ENCODE measurements at places on chromosomes 11 and 22.
A peak's percentile ranks its signal among the peaks of the same experiment; 100 is the strongest.

GRCh38 chr22:44224166-44224565 lies 43.4 kb downstream of the PARVG start:
- no peak for DNase-seq

- DNase-seq, result no peak
Measured at GRCh38 chr11:102184269-102184987, 74.2 kb downstream of the YAP1 start.

GRCh38 chr11:33949252-33949913 lies 57.5 kb upstream of the LMO2 start:
- no peak for DNase-seq

- DNase-seq, result peak; percentile 73
Measured at GRCh38 chr11:108008656-108009496, at the start of gene CUL5. Gene CUL5 (plus strand): TSS chr11:108008898. CDS start chr11:108009349, 451 bp downstream.

DNA sequence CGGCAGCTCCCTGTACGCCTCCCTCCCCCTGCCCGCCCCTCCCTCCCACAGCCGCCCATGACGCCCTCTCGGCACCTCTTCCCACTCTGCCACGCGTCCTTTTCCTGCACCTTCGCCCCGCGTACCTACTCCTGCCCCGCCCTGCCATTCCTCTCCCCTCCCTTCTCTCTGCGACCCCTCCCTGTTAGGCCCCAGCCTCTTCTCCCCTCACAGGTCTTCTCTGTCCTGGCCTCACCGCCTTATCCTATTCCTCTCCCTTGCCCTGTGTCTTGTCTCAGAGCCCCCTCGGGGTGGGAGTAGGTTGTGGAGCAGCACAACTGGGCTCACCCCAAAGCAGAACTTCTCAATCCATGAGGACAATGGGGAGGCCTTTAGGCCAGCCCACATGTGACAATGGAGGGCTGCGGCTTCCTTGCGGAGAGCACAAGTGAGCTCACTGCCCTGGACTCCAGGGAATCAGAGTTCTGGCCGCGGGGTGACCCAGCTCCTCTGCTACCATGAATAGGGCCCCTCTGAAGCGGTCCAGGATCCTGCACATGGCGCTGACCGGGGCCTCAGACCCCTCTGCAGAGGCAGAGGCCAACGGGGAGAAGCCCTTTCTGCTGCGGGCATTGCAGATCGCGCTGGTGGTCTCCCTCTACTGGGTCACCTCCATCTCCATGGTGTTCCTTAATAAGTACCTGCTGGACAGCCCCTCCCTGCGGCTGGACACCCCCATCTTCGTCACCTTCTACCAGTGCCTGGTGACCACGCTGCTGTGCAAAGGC lies 539 bp downstream of the SLC35C1 start:
- DNase-seq, result peak; percentile 31

DNA sequence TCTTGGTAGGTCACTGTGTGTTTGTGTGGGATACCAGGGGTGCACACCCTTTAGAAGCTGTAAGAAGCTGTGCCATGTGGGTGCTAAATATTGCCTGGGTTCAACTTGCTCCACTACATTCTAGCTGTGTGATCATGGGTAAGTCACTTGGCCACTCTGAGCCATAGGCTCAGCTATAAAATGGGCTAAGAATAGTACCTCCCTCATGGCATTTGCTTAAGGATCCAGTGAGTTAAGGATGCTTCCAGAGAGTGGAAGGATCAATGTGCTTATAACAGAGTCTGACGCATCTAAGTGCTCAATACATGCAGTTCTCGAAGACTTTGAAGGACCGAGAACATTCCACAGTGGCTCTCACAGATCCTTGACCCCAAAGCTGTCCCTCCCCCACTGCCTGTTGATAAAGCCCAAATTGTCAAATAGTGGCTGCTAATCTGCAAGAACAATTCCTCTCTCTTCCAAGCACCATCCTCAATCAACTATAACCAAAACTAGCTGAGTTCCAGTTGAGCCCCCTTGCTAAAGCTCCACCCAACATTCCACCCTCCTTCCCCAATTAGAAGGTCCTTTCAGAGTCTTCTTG lies 13.2 kb upstream of the TMPRSS6 start:
- DNase-seq, result no peak

DNA sequence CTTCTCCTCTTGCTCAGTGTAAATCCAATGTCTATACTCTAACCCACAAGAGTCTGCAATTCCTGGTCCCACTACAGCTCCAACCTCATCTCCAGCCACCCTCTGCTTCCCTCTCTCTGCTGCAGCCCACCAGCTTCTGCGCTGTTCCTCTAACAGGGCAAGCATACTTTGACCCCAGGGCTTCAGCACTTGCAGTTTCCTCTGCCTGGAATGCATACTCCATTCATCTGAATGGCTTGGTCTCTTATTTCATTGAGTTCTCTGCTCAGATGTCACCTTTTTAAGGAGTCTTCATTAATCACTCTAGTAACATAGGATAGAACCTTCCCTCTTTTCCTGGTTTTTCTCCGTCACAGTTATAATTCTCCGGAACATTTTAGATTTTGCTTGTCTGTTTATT lies 141.6 kb downstream of the BUD13 start:
- no peak for DNase-seq

DNA sequence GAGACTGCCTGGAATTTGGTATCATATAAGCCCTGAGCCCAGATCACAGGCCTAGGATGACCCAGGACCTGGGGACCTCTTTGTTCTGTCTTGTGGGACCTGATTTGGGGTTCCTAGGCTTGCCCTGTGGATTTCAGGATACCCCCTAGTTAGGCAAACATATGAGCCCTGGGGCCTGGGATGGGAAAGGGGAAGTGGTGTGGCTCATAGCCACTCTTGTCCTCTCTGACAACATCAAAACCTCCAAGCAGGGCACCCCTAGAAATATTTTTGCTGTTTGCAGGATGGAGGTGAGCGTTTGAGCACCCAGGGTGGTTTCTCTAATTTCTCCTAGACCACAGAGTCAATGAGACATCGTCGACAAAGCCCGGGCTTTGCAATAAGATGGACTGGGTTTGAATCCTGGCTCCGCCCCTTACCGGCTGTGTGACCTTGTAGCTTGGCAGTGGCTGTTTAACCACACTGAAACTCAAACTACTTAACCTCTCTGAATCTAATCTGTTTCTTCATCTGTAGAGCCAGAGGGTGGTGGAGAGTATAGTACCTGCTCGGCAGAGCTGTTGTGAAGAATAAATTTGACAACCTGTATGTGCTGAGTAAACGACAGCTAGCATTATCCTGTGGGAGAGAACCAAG lies 5.3 kb upstream of the LRRC10B start:
- DNase-seq, result peak; percentile 39

- DNase-seq, result no peak
Measured at GRCh38 chr11:78929207-78929905, 354.7 kb upstream of the NARS2 start.

GRCh38 chr11:95301474-95301873 lies 70.5 kb upstream of the SESN3 start:
- no peak for DNase-seq

GRCh38 chr11:110338684-110339083 lies 42.3 kb upstream of the RDX start:
- no peak for DNase-seq

DNA sequence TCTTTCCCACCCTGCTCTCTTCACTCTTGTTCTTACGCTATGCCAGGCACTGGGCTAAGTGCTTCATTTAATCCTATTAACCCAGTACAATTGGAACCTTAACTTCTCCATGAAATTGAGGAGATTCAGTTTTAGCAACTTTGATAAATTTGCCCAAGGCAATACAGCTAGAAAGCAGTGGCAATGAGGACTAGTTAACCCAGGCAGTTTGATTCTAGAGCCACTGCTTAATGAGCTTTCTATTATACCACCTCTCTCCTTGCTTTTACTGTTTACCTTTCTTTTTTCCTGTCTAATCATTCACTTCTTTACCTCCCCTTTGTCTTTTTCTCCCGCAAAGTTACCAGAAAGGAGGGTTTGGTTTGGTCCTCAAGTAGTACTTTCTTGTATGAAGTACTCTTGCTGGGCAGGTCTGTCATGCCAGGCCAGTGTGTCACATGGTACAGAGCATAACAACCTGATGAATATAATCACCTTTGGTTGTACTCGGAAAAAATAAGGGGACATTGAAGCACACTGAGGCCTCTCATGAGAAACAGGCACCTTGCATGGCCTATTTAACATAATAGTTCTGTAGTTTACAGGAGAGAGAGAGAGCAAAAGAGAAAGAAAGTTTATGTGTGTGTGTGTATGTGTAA lies 70.6 kb downstream of the PDHX start:
- no peak for DNase-seq

GRCh38 chr11:115963156-115963555 lies 458.9 kb upstream of the CADM1 start:
- DNase-seq, result no peak

DNA sequence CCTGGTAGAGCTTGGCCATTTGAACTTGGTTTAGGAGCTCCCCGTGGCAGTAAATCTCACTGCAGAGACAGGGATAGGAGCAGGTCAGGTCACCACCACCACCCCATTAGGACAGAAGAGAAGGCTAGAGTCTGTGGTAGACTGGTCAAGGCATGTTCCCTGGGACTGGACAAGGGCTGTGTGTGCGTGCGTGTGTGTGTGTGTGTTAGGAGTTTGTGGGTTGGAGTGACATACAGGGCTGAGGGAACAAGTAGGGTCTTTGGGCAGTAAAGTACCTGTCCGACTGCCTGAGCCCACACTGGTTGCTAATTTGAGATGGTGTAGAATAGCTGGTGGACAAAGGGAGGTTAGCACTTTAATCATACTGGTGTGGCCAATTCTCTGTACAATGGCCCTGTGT lies 16.1 kb downstream of the TREH start:
- no peak for DNase-seq

GRCh38 chr22:20741634-20742581 lies 32.0 kb upstream of the SERPIND1 start:
- peak; percentile 58 for DNase-seq

DNA sequence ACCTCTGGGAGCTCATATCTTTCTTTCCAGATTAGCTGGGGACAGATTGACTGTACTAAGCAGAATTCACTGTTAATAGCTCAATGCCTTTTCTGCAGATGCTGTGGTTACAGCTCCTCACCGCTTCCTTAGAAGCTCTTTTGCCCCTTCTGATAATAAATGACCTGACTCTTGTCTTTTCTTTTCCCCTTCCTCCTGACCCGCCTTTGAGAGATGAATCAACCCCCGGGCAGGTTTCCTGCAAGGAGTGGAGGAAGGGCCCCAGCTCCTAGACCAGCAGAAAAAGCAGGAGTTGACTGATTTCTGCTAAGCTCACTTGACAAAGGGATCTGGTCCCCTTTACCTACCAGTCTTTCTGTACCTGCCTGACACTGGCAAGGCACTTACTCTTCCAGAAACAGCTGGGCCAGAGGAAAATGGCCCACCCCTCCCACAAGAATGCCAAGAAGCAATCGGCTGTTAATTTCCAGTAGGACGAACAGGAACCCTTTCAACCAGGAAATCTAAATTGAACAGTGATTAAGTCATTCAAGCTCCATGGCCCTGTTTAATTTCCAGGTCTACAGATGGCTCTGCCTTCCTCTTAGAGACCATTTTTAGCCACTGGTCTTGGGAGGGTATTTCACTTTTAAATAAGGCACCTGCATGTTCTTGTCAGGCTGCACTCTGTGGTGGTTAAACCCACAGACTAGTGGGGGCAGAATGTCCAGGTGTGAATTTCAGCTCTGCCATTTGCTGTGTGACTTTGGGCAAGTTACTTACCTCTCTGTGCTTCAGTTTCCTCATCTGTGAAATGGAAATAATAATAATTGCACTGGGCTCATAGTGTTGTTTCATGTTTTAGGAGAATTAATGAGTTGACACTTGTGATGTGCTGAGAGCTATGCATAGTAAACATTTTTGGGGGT lies 67.5 kb downstream of the PRR5L start:
- no peak for DNase-seq

DNA sequence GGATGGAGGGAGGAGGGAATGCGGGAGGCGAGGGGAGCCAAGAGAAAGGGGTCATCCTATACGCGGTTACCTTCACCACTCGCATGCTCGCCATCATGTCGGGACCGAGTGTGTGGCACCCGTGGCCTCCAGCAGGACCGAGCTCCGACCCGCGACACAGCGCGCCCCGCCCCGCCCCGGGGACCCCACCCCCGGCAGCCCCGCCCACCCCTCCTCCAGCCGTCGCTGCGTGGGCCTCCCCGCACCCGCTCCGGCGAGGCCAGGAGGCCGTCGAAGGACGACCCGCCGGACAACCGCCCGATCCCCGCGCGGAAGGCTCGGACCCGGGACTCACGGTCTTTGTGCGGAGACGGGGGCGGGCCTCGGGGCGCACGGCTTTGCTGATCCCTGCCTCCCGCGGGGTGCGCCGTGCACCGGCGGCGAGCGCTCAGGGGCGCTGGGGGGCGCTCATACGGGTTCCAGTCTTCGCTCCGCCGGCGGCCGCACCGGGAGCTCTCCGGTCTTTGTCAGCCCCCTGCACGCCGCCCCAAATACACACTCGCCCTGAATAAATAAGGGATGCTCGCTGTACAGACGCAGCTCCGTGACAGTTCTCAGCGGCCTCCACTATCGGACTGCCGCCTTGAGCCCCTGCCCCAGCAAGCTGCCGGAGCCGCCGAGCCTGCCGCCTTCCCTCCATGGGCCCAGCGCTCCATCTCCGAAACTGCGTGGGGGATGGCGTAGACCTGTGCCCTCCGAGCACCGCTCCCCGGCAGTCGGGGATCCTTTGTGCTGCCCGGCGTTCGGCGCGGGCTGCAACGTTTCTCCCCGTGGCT lies at the start of gene UBE2L6:
UBE2L6 (minus strand) TSS at position 158 of the 815 bp plus-strand sequence; CDS start at position 97, 61 bp downstream.
- peak; percentile 74 for DNase-seq

- DNase-seq, result no peak
Measured at GRCh38 chr11:33716243-33716642, 15.6 kb upstream of the C11orf91 start.

DNA sequence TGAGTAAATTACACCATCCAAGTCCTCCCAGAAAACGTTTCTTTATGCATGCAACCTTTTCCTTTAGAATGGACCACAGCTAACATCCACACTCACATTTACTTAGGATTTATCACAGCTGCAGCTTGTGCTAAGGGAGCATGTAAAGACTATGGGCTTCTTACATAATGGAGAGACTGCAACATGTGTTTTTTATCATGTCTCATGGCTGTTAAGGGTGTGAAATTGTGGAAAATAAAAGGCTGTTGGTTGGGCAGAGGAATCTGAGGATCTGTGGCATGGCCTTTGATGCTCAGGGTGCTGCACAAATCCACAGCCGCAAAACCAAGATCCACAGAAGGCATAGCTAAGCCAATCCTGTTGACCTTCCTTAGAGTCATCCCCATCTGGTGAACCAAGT lies 112.0 kb upstream of the MTNR1B start:
- no peak for DNase-seq

Measured in T47D (cell line).